Sigmoid colon (tissue), 7 donors: ENCODE measurements at places on chromosomes 12 and 14.

DNA sequence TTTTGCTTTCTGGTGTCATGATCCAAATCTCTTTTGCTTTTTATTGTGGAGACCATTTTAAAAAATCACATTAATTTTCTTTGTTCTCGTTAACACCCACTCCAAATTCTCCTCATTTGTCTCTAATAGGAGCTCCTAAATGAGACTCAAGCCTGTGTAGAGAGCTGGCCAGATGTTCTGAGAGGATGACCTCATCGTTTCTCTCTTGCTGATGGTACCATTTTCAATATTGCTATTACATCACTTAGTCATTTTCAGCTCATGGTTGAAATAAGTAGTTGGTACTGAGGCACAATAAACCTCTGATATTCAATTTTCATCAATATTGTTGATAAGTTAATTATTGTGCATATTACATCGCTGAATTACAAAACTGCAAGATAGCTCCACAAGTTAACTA, 31.5 kb downstream of the SPTB start:
- no peaks in the 10 kb centered on the region for H3K36me3 ChIP-seq
- H3K4me3 ChIP-seq, result no peak overlapping the region
- no peaks in the 10 kb centered on the region for H3K4me1 ChIP-seq
- peaks cover 11% of the 10 kb centered on the region for H3K27me3 ChIP-seq
- no peak overlapping the region for H3K27ac ChIP-seq

- H3K27ac ChIP-seq, result no peak overlapping the region
- no peaks in the 10 kb centered on the region for H3K36me3 ChIP-seq
- H3K27me3 ChIP-seq, result no peaks in the 10 kb centered on the region
- H3K4me3 ChIP-seq, result no peak overlapping the region
These were observed 9.9 kb upstream of the LYZ start for GRCh38 chr12:69338120-69338859.

DNA sequence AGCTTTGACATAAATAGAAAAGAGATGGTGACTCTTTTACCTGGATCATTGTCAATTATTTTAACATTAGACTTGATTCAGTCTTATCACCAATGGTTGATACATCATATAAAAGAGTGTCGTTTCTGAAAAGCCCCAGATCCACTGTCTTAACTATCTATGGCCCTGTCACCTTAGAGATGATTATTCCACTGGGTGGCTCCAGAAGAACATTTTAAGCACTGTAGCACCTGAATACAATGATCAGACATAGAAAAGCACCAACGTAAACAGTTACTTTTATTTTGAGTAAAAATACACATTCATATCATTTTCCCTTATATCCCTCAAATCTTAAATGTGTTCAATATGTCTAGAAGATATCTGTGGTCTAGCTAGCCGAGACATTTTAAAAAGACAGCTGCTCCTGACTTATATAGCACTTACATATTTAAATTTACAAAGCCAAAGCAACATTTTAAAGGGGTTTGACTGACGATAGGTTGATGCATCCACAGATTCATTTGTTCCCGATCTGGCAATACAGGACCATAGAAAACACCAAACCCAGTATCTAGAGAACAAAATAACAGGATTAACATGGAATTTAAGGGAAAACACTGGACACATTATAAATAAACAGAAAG, 32.9 kb downstream of the TSPAN8 start:
- no peaks in the 10 kb centered on the region for H3K36me3 ChIP-seq
- no peak overlapping the region for H3K4me3 ChIP-seq
- no peak for DNase-seq
- no peak overlapping the region for H3K27ac ChIP-seq

GRCh38 chr12:116852303-116852702, 28.9 kb downstream of the HRK start:
- no peak overlapping the region for H3K27ac ChIP-seq
- DNase-seq, result no peak
- no peak overlapping the region for H3K4me3 ChIP-seq
